Stimulated activated CD8-positive, alpha-beta memory T cell treated with anti-CD3 and anti-CD28 coated beads, Interleukin-15, amount 100 ng/mL, for 4 hours (primary cell): ENCODE measurements at places on chromosomes 7 and 10.

DNA sequence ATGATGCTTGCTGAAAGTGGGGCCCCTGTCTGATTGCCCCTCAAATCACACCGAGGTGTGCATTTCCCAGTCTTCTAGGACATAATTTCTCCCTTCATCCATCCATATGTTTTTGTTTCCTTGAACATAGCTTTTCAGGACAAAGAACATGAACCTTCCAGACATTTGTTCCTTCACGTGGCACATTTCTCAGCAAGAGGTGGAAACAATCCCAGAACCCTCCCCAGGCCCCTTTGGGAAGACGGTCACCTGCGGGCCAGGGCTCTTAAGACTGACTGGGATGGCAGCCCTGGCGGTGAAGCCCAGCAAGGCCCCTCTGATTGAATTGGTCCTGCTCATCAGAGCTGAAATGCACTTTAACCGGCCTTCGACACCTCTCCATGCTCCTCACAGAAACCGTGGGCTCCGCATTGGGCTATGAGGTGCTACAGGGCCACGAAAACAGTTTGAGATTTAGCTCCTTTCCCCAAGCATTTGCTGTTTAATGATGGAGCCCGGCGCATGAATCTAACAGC is 522.5 kb upstream of the DPP6 start:
- no peak for DNase-seq

DNA sequence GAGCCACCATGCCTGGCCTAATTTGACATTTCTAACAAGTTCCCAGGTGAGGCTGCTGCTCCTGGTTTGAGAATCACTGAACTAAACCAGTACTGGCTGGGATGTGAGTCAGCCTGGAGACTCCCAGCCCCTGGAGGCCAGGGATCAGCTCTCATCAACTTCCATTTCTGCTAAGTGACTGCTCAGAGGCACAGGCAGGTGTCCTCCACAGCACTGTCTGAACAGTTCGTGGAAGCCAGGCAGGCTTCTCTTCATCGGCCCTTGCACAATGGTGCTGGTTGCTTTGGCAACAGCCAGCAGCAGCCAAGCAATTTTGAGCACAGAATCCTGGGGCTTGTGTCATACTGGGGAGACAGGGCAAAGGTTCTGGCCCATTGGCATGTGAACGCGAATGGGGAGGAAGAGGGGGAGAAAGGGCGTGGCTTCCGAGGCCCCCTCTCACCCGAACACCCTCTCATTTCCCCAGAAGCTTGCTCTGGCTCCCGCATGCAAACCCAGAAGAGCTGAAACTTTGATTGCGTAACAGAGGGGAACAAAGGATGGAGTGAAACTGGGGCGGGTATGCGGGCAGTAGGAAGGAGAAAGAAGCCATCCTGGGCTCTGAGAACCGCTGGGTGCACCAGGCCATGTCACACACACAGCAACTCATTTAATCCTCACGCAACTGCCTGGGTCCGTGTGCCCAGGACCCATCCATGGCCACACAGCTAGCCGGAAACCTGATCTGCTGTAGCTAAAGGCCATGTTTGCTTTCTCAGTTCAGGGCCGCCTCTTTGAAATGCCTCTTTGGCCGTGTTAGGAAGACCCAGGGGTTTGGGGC is 9.0 kb upstream of the POR start:
- DNase-seq, result no peak

DNA sequence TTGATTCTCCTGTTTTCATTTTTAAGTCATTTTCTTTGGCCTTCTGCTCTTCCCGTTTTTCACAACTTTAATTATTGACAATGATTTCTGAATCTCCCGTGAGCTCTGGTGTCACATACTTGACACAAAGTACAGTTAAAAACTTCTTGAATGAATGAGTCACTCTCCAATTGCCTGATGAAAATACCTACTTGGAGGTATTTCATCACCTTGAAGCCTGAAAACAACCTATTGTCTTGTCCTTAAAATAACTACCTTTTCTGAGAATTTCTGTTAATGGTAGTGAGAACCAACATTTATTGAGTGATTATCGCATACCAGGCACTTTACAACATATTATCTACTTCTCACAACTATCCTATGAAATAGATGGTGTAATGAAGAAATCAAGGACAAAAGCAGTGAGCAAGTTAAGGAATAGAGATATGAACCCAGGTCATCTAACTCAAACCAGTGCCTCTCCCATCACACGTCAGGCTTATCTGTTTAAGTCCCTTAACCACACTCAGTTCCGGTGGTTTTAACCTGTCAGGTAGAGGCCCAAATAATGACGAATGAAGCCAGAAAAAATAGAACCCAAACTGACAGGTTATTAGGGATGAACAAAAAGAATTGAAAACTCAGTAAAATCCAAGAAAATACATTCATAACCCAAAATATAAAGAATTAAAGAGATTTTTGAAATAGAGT is 11.6 kb downstream of the BET1 start:
- no peak for DNase-seq

- no peak for DNase-seq
Measured at GRCh38 chr10:29608476-29609301, 26.1 kb downstream of the SVIL start.

DNA sequence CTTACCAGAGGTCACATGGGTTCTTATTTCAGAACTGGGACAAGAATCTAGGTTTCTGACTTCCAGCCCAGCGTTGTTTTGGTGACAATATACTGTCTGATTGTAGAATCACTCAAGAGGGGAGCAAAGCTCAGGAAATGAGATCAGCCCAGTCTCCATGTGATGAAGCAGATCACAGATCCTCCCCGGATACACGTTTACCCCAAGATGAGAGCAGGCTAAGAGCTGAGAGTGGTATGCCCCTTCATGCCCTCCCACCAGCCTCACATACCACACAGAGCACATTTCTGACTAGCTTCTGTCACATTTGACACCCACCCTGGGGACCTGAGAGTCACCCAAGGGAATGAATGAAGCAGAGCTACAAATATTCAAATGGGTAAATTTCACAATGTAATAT is 27.1 kb upstream of the PRKCQ start:
- DNase-seq, result no peak

GRCh38 chr7:158710651-158711102 is 6.1 kb upstream of the NCAPG2 start:
- no peak for DNase-seq

GRCh38 chr10:58818900-58819299 is 306.2 kb downstream of the BICC1 start:
- no peak for DNase-seq

DNA sequence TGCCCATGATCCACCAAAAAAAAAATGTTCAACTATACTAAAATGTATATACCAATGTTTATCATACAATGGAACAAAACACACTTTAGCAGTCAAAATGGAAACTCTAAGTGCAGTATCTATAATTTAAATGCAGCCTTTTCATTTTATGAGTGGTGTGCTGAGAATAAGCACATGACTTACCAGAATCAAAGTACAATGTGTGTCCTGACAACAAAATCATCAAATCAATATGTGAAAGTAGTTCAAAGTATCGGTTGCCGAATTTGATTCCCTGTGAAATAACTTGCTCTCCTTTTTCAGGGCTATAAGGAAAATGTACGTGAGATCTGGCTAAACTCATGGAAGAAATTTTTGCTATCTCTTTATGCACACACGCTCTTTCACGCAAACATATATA is 16.9 kb upstream of the KIF5B start:
- DNase-seq, result no peak

GRCh38 chr7:144780071-144780608 is 55.7 kb downstream of the TPK1 start:
- no peak for DNase-seq

DNA sequence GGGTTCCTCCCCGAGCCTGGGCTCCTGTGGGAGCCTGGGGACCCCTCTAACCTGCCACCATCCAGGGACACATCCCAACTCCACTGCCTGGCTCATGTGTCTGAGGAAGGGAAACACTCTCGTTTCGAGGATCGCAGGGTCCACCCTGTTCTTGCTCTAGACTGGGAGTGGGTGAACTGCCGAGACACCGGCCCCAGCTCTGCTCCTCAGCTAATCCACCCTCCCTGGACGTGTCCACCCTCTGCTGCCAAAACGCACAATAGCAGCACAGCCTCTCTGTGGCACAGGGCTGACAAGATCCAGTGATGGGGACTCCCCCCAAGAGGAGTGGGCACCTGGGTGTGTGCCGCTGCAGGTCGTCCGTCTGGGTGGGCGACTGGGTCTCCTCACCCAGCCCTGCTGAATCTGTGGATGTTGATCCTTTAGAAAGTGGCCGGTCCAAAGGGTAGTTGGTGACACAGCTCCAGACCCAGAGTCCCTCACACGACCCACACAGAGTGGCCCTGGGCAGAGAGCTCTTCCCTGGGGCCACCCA is 65.2 kb upstream of the FAM20C start:
- no peak for DNase-seq

DNA sequence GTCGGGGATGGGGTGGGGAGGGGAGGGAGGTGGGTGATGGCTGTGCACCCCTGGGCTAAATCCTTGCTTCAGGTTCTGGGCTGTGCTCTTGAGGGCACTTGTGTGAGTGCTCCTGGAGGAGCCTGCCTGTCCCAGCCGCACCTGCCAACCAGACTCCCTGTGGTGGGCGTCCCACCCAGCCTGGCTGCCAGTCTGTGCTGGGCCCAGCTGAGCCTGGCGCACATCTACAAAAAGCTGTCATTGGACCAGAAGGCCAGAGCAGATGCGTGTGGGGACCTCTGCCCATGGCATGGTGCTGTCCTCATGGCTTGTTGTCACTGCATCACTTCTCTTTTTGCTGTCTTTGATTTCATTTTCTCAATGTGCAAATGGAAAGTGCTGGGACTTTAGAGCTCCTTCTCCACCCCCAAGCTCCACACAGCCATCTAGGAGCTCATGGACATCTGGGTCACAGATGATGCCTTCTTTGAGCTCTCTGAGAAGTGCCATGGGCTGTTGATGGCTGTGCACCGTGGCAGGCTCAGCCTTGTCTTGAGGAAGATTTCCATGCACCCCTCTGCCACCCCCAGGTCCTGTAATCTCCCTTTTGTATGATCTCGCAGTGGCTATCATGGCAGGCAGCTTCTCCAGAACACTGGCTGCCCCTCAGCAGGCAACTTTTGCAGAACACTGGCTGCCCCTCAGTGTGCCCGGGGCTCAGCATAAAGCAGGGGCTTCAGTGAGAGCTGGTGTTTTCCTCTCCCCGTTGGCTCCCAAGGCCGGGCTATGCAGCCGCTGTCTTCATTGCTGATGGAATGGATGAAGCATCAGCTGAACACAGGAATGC is 83.9 kb downstream of the ADCY1 start:
- DNase-seq, result no peak

- no peak for DNase-seq
Measured at GRCh38 chr10:4307910-4308309, 518.1 kb upstream of the AKR1E2 start.

GRCh38 chr7:39300276-39300675 is 265.9 kb upstream of the YAE1 start:
- no peak for DNase-seq

- DNase-seq, result no peak
Measured at GRCh38 chr10:101446947-101447346, 93.0 kb downstream of the BTRC start.

- DNase-seq, result no peak
Measured at GRCh38 chr10:71040846-71041605, 152.7 kb upstream of the PCBD1 start.

DNA sequence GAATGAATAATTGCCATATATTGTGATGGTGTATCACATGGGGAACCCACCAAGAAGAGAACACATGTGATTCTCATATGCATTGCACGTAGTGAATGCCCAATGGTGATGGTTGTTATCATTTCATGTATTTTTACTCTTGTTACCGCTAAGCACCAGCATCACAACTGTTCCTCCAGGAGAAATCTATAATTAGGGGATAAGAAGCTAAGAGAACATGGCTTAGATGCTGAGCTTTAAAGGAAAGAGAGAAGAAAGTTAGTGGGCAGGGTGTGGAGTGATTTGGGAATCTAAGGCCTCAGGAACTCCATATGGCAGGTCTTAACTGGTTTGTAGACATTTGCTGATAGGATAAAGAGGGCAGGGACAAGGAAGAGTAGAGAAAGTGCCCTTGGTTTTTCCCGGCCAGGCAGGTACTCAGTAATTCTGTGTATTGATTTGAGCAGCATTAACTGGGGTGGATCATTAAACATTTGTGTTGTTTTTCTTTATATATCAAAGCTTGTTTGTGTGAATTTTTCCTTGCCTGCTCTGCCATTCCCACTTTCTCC is 145.9 kb downstream of the LRRC4 start:
- no peak for DNase-seq

DNA sequence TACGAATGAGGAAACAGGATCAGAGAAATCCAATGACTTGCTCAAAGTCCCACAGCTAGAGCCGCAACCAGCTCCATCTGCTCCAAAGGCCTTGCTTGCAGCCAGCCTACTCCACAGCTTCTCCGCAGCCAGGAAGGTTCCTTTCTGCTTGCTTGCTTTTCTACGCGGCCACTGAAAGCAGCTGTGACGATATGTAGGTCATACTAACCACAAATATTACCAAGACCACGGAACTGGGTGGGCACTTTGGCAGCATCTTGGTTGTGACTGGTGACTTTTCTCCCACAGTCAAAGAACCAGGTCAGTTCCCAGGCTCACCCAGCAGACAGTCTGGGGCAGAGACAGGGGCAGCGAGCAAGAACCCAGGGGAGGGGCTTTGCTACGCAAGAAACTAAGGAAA is 86.4 kb downstream of the FAM53B start:
- DNase-seq, result no peak

DNA sequence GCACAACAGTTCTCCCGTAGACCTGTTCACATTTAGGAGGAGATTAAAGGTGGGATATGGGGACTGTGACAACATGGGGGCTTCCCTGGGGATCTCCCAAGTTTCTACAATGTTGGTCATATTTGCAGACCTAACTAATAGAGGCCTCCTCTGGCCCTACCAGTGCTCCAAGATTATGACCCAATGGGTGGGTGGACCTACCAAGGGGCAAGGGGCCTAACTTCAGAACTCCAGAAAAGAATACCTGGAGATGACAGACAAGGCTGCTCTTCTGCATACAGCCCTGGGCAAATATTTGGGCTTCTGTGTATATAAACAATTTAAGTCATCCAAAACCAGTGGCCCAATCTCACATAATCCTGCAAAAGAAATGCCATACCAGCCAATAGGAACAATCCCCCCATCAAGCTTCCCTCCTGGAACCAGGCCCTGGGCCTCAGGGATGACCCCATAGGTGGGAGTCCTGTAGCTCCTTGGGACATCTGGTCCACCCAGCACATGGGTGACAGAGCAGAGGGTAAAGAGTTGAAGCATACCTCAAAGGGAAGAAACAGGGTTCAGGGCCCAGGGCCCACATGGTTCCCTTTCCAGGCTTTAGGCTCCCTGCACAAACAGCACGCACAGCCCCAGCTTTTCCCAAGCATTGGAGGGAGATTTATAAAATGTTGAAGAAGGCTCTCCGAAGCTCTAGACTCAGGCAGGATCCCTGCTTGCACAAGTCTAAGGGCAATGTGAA is 86.1 kb upstream of the CHST15 start:
- DNase-seq, result no peak
